NCI-H510A treated with DMSO at 0.1 percent for 48 hours (cell line): ENCODE measurements at places on chromosomes 4 and X.
A peak's percentile ranks its signal among the peaks of the same experiment; 100 is the strongest.

DNA sequence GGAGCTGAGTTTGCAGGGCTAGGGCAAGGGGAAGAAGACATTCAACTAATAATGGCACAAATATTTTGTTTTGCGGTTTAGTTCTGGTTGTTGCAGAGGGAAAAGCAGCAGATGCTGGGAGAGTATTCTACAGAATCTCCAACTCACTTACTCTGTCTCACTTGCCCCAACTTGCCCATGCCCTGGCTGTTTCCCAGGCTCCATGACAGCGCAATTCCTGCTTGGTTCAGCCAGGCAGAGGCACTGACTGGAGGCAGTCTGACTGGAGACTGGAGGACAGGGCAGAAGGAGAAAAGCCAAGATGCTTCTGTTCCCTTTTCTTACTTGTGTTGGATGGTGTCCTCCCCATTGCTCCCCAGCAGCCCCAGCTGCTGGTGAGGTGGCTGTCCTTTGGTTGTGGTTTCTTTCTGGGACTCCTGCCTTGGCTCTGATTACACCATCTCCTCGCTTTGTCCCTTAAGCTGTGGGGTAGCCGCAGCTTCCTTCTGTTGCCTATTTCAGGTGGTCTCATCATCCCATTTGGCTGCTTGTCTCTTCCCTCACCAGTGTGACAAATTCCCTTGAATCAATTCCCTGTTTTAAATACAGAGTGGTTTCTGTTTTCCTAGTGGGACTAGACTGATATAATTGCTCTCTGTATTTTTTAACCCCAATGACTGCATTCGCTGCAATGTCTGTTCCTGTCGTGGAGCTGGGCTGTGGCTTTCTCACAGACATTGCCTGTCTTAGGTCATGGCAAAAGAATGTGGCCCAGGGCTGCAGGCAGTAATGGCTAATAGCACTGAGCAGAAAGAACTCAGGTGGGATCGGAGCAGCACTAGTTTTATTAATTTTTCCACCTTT, 24.2 kb upstream of the RASL11B start:
- peak; percentile 48 for DNase-seq

- peak; percentile 0 for DNase-seq
These were observed 201.5 kb upstream of the FAM241A start for GRCh38 chr4:111943796-111944203.

GRCh38 chr4:24915121-24915922, 2.5 kb upstream of the CCDC149 start:
- DNase-seq, result no peak

DNA sequence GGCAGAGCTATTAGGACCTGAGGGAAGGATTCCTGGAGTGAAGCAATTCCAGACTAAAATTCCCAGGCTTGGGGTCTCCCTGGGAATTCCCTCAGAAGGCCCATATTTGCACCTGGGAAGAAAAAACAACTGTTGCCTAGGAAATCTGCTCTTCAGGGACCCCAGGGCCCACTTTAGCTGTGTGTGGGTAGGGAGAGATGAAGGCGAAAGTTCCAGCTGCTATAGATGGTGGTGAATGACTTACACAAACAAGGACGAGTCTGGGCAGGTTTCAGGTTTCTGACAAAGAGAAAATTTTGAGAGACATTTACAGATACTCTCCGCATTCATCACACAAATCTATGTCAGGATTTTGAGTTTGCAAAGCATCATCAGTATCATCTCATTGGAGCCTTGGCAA, 126.1 kb downstream of the GPC3 start:
- peak; percentile 76 for DNase-seq

DNA sequence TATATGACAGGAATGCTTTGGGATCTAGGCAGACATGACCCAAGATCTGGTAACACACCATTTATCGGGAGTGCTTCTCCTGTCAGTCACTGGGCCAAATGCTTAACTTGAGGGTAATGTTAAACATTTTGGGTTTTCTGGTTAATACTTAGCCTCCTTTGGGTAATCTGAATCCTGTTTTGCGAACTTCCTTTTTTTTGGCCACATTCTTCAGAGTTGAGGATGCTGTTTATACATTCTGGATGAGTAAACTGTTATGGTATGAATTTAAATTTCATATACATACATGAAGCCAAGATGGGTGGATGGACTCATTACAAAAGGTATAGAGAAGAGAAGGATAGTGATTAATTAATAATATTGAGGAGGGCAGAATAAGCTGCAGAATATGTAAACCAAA, 36.1 kb downstream of the MID1IP1 start:
- DNase-seq, result no peak

- DNase-seq, result no peak
These were observed 848.5 kb downstream of the RAB28 start for GRCh38 chr4:12635629-12636028.

DNA sequence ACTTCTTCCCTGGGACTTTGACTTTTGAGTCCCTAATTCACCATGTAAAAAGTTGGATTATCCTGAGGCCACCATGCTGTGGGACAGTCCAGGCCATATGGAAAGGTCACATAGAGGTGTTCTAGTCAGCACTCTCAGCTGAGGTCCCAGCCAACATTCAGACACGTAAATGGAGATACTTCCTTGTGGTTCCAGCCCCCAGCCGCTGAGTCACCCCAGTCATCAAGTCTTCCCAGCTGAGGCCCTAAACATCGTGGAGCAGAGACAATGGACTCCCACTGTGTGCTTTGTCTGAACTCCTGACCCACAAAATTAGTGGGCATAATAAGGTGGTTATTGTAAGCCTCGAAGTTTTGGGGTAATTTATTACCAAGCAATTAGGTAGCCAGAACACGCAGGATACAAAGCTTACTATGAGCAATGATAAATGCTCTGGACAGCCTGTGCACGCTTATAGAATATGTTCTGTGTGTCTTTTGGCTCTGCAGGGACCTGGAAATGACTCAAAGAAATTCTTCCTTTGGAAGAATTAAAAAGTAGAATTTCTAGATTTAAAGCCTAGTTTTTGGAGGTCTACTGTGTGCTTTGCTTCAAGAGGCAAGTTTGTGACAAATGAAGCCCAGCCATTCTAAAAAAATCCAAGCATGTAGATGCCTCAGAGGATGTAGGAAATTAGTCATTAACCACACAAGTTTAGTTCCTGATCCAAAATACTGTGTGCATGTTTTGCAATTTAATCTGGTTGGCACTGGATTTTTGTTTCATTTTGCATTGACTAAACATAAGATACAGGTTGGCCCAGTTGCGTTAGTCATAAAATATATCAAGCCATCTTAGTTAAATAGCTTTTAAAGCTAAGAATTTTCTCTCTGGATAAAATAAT, 33.2 kb upstream of the SLC9A7 start:
- no peak for DNase-seq

- DNase-seq, result no peak
These were observed 224.7 kb upstream of the PPP1R2C start for GRCh38 chrX:43002526-43003203.

DNA sequence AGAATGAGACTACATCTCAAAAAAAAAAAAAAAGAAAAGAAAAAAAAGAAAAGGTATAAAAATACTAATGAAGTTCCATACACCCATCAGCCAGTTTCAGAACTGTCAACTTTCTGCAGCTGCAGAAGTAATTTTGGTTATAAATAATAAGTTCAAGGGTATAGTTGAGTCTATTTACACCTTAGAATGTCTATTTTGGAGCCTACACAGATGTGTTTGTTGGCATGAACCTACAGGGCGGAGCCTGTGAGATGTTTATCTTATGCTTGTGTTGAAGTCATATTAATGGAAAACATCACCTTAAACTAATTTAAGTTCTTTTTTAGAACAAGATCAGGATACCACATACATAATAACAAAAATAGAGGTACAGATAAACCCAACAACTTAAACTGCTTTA, 85.8 kb downstream of the RAPGEF2 start:
- no peak for DNase-seq

DNA sequence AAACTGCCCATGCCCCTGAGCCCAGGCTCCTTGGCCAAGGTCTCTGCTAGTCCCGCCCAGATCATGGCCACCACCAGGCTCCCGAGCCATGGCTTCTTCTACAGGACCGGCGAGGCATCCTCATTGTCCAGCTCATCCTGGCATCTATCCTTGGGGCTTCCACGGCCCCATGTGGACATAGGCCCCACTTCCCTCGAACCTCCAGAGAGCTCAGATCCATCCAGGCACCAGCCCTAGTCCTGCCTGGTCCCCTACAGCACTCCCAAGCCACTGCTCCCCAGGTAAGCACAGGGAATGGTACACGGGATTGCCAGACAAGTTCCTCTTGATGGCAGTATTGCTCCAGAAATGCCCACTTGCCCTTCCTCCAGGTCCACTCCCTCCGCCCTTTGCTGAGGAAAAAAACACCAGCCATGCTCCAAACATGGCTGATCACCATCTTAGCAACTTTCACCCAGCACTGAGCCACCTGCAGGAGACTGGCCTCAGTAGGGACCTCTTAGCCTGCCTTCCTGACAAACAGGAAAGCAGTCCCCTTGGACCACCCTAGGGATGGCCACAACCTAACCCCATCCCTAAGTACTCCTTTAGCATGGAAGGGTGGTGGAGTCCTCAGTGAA, 272.1 kb upstream of the AGTR2 start:
- DNase-seq, result peak; percentile 56

DNA sequence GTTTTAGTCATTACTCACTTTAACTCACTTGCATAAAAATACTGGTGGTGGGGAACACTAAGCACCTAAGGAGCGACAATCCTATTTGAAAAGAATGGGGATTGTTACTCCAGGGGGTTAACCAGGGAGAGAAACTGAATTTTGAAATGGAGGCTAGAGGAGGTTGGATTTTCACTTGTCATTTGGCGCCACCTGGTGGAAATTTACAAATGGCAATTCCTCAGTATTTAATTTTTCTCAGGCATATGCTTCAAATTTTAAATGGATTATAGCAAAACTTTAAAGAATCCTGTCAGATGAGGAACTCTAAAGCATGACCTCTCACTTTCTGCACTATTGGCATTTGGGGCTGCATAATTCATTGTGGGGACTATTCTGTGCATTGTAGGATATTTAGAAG, 2.7 kb upstream of the GEMIN8 start:
- DNase-seq, result peak; percentile 38

- DNase-seq, result no peak
These were observed 343.7 kb downstream of the GRIA2 start for GRCh38 chr4:157564218-157564617.

DNA sequence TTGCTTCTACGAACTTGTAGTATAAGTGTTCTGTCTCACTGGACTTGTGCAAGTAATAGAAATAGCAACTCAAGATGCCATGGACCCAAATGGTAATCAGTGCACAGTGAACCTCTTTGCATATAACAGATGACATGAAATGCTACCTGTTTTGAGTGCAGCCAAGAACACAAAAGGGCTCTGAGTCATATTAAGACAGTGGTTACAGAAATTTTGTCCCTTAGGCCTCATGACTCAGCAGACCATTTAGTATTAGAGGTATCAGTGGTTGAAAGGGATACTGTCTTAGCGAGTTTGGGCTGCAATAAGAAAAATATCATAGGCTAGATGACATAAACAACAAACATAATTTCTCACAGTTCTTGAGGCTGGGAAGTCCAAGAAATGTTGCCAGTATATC, 502.9 kb upstream of the PCDH10 start:
- DNase-seq, result no peak

GRCh38 chr4:112865443-112865842, 184.0 kb upstream of the ANK2 start:
- DNase-seq, result no peak

DNA sequence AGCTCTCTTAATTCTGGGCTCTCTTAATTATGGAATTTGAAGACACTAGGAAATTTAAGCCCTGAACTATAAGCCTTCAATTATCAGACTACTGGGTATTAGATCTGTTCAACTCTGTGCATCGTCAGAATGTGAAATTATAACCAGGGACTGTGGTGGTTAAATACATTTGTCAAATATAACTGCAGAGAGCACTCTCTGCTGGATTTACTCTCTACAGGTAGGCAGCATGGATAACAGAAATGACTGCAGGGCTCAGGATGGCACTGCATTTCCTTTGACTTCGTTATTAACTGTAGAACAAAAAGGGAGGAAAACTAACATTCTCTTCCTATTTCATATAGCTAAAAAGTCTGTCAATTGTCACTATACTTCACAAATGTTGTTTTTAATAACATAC, 310.1 kb upstream of the RASGEF1B start:
- no peak for DNase-seq

DNA sequence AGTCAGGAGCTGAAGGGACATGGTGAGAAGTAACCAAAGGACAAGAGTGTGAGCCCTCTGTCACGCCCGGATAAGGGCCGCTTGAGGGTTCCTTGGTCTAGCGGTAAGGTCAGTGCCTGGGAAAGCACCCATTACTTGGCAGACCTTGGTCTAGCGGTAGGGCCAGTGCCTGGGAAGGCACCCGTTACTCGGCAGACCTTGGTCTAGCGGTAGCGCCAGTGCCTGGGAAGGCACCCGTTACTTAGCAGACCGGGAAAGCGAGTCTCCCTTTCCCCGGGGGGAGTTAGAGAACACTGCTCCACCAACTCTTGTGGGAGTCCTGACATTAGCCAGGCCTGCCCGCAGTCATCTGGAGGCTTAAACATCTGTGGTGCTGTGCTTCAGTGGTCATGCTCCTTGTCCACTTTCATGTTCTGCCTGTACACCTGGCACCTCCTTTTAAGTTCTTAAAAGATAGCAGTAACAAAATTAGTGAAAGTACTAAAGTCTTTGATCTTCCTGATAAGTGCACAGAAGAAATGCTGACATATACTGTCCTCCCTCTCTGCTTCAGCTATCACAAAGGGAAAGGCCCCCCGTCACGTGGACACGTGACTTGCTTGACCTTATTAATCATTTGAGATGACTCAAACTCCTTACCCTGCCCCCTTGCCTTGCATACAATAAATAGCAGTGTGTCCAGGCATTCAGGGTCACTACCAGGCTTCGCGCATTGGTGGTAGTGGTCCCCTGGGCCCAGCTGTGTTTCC, 9.3 kb upstream of the SEC24B start:
- DNase-seq, result no peak

GRCh38 chr4:48499551-48500066, 9.6 kb downstream of the ZAR1 start:
- DNase-seq, result no peak

DNA sequence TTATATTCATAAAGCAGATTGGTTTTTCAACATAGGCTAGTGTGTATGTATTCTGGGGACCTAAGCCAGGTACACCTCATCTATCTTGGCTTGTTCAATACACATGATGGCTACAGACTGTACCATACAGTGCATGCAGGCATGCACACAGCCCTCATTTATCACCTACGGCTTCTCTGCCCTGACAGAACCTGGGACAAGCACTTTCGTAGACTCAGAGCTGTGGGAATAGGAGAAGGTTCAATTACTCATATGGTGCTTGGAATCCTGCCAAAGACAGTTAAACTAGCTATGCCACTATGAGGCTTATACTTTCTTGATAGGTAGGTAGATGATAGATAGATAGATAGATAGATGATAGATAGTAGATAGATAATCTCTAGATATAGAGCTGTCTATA, 457.2 kb downstream of the GALNTL6 start:
- peak; percentile 39 for DNase-seq

GRCh38 chr4:149279776-149280175, 535.9 kb downstream of the IQCM start:
- no peak for DNase-seq

- DNase-seq, result no peak
These were observed 109.9 kb upstream of the NAP1L5 start for GRCh38 chr4:88807499-88807898.

- DNase-seq, result no peak
These were observed 175.4 kb downstream of the TBCK start for GRCh38 chr4:106140601-106141000.

DNA sequence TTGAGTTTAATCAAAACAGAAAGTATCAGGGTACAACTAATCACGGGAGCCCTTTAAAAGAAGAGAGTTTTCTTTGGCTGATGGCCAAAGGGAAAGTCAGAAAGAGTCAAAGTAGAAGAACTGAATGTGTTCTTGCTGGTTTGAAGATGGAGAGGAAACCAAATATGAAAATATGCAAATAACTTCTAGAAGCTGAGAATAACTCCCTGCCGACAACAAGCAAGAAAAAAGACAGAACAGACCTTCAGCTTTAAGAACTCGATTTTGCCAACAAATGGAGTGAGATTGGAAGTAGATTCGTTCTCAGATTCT, 903.8 kb downstream of the STIM2 start:
- no peak for DNase-seq
